GOT3 (cell line): ENCODE measurements at places on chromosomes 5 and 9.

DNA sequence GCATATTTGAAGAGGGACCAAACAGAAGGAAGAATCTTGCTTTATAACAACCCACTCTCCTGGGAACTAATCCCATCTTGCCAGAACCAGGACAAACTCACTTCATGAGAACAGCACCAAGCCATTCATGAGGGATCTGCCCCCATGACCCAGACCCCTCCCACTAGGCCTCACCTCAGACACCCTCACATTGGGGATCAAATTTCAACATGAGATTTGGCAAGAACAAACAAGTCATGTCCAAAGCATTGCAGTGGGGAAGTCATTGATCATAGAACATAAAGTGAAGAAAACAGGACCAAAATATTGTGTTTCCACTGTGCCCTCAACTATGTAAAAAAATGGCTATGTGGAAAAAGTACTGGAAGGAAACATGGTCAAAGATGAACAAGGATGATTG lies 43.9 kb downstream of the MAP1B start:
- DNase-seq: no peak

GRCh38 chr5:17218353-17219005 lies 1.0 kb downstream of the BASP1 start:
- no peak for DNase-seq

DNA sequence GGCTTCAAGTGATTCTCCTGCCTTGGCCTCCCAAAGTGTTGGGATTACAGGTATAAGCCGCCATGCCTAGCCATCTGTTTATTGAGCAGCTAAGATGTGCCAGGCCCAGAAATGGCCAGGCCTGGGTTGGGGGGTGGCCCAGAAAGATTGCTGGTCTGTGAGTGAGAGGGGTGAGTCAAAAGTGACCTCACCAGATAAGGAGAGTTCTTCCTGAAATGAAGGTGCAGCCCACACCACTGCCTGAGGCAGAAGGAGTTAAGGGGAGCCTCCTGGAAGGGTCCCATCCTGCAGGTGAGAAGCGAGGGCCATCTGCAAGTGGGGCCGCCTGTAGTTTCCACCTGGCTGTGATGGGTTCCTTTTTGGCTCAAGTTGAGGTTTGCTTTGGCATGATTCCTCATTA lies 96.9 kb upstream of the KLF4 start:
- no peak for DNase-seq

- no peak for DNase-seq
Observed at GRCh38 chr9:79812507-79813257, 240.9 kb downstream of the TLE4 start.

GRCh38 chr9:74512416-74512815 lies 15.3 kb downstream of the RORB start:
- DNase-seq: no peak

GRCh38 chr9:79665369-79665768 lies 93.6 kb downstream of the TLE4 start:
- DNase-seq: no peak

DNA sequence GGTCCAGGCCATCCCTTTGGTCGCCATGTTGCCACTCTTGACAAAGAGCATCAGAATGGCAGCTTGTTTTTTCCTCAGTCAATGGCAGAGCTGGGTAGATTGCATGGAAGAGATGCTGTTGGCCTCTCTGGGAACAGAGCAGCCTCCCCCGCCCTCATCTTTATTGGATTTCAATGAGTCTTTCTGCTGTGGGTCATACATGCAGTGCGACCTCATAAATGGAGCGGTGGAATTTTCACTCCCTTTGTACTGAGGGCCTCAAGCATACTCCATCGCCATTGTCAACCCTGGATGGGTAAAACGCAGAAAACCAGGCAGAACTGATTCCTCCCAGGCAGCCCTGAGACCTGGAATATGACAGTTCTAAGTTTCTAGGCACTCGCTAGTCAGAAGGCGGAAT lies 71.8 kb downstream of the ZNF618 start:
- DNase-seq: no peak

DNA sequence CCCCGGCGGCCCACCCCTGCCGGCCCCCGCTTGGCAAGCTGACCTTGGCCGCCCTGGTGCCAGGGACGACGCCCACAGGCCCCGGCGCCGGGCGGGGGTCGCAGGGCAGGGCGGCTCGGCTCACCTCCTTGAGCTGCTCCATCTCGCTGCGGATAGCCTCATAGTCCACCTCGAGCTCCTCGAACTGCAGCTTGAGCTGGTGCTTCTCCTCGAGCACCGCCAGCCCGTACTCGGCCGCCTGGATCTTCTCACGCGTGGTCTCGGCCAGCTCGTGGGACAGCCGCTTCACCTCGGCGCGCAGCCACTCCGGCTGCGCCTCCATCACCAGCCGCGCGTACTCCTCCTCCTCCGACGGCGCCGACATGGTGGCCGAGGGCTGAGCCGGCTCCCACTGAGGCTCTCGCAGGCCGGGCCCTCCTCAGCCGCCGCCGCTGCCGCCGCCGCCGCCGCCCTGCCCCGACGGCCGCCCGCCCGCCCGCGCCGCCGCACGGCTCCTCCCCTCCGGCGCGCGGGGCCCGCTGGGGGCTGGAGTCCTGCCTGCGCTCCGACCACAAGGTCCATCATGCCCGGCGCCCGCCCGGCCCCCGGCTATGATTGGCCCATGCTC lies at the start of gene BICD2:
BICD2 (minus strand) TSS at position 453 of the 607 bp plus-strand sequence; CDS start at position 364, 89 bp downstream.
- DNase-seq: no peak

- DNase-seq: no peak
Observed at GRCh38 chr9:135780626-135781025, 78.6 kb downstream of the KCNT1 start.

GRCh38 chr9:117815315-117815714 lies 111.1 kb downstream of the TLR4 start:
- DNase-seq: no peak

GRCh38 chr9:90900130-90900529 lies 98.5 kb downstream of the SYK start:
- no peak for DNase-seq

DNA sequence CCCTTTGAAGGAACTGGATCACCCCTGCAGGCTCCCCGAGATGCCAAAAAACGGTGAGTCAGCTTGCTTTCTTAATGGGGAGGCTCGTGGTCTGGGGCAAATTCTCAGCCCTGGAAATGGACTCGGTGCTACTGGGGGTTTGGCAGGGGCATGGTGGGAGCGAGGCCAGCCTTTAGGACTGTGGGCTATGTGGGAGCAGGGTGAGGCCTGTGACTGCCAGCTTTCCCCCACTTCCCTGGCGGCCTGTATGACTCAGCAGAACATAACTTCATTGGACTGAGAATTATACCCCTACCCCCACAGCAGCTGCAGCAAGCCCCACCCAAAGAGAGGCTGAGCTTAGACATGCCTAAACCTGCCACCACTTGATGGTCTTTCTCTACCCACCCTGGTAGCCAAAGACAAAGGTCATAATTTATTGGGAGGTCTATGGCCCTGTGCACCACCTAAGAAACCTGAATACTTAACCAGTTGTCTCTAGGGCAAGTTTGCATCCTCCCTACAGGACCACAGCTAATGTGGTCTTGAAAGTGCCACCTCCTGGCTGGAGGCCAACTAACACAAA lies 325.3 kb downstream of the TLE1 start:
- no peak for DNase-seq

GRCh38 chr5:157463621-157464518 lies 3.9 kb downstream of the NIPAL4 start:
- no peak for DNase-seq

GRCh38 chr9:127943731-127944144 lies 6.1 kb upstream of the DPM2 start:
- no peak for DNase-seq

- DNase-seq: no peak
Observed at GRCh38 chr9:84731696-84732095, 62.2 kb downstream of the NTRK2 start.

DNA sequence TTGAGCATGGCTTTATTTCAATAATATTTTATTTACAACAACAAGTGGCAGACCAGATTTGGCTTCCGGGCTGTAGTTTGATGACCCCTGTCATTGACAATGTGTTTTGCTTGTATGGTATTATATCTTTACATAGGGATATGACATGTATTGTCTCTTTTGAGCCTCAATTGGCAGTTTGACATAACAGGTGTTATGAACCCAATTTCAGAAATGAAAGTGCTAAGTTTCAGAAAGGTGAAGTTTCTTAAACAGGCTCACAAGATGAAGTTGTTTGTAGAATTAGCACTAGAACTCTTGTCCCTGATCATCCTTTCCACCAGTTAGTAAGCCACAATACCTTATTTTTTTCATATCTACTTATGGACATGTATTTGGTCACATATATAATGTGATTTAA lies 303.0 kb upstream of the GRIA1 start:
- DNase-seq: no peak
